ENCODE measurements at places on chromosomes 6 and 20. TPM values are rescaled to one million over a fixed set of nuclear protein-coding genes. Genes with fewer than 3 reads are reported as not detected.

The TMEM217 gene
- 1.4 TPM for polyA plus RNA-seq

The HDGFL1 gene
- not detected for polyA plus RNA-seq

The ZNF334 gene
- polyA plus RNA-seq: 23.3 TPM

The ENPP5 gene
- 17.3 TPM for polyA plus RNA-seq

The SNAP25 gene
- polyA plus RNA-seq: 9.6 TPM

The MOXD1 gene
- 332 TPM for polyA plus RNA-seq

The GPX5 gene
- polyA plus RNA-seq: not detected

The ELOVL4 gene
- polyA plus RNA-seq: 4.5 TPM

The GSTA1 gene
- 10.9 TPM for polyA plus RNA-seq

The SRSF3 gene
- 623 TPM for polyA plus RNA-seq

The CST7 gene
- 0.70 TPM for polyA plus RNA-seq

The SHLD1 gene
- 8.5 TPM for polyA plus RNA-seq

The ASIP gene
- polyA plus RNA-seq: 0.22 TPM

The TMC2 gene
- polyA plus RNA-seq: 0.14 TPM

The RHAG gene
- 1.0 TPM for polyA plus RNA-seq

The TOMM6 gene
- 259 TPM for polyA plus RNA-seq

GRCh38 chr20:32168184-32168910, 39.2 kb downstream of the PLAGL2 start:
- no peak for DNase-seq

DNA sequence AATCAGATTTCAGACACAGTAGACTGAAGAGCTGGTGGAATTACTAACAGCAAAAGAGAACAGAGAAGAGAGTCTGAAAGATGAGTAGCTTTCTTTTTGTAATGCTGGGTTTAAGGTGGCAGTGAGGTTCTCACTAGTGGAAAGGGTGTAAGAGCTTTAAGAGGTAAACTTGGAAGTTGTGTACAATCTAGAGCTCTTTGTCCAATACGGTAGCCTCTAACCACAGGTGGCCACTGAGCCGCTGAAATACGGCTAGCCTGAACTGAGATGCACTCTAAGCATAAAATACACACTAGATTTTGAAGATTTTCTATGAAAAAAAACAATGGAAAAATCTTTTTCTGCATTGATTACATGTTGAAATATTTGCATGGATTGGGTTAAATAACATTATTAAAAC, 4.0 kb downstream of the ELOVL2 start:
- no peak for DNase-seq

GRCh38 chr6:167291623-167292300, 647 bp downstream of the UNC93A start:
- DNase-seq: no peak

- no peak for DNase-seq
Measured at GRCh38 chr6:135540207-135540840, 42.8 kb upstream of the AHI1 start.

GRCh38 chr6:170185175-170185978, 105.5 kb downstream of the DLL1 start:
- DNase-seq: no peak

- DNase-seq: no peak
Measured at GRCh38 chr6:93418033-93418407, 1.3 kb downstream of the EPHA7 start.

DNA sequence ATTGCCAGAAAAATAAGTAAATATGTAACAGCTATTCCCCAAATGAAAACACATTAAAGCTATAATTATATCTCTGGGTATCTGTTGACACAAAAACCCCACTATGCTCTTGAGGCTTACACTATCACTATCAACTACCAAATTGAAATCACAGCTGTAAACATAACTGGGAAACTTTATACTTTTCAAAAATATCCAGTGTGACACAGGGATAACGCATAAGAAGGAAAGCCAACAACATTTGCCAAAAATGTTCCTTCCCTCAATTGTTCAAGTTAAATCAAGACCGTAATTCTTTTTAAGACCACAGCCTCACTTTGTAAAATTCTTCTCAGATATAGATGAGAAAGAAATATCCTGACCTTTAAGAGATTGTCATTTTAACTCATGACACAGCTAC, 3.1 kb downstream of the ZHX3 start:
- DNase-seq: no peak

DNA sequence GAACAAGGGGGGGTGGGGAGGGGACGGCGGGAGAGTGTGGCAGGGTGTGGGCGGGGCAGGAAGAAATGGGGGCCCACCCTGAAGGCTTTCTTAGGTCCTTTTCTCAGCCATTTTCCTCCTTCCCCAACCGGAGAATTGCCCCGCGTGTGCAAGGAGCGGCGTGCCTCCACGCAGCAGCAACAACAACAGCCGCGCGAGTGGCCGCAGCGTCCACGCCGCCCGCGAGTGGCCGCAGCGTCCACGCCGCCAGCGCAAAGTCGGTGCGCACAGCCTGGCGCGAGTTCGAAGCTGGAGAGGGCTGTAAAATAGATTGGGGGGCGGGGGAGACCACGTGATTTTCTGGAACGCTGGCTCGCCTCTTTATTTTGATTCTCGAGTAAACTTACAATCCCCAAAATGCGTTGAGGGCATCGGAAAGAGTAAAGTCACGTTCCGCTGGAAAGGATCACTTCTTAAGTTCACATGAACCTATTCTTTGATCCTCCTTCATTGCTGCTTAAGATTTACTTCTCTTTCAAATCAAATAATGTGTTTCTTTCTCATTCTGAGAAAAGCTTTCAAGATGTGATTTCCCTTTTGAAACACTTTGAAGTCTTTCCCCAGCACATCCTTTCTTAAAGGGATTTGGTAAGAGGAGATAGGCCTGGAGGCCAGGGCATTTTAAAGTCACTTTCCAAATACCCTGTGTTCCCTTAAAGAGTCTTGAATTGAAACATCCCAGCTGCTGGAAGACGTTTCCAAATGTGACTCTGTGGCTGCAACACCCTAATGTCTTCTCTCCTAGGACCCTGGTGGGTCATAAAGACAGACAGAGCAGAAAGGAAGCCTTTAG, 66.7 kb upstream of the ZNF217 start:
- DNase-seq: no peak

- DNase-seq: no peak
Measured at GRCh38 chr6:90271831-90272230, 24.8 kb downstream of the BACH2 start.

- no peak for DNase-seq
Measured at GRCh38 chr6:105510746-105511145, 107.9 kb upstream of the PREP start.

GRCh38 chr6:152458648-152459644, 178.2 kb downstream of the SYNE1 start:
- no peak for DNase-seq

- DNase-seq: no peak
Measured at GRCh38 chr20:45223136-45223535, 2.0 kb downstream of the SEMG2 start.

DNA sequence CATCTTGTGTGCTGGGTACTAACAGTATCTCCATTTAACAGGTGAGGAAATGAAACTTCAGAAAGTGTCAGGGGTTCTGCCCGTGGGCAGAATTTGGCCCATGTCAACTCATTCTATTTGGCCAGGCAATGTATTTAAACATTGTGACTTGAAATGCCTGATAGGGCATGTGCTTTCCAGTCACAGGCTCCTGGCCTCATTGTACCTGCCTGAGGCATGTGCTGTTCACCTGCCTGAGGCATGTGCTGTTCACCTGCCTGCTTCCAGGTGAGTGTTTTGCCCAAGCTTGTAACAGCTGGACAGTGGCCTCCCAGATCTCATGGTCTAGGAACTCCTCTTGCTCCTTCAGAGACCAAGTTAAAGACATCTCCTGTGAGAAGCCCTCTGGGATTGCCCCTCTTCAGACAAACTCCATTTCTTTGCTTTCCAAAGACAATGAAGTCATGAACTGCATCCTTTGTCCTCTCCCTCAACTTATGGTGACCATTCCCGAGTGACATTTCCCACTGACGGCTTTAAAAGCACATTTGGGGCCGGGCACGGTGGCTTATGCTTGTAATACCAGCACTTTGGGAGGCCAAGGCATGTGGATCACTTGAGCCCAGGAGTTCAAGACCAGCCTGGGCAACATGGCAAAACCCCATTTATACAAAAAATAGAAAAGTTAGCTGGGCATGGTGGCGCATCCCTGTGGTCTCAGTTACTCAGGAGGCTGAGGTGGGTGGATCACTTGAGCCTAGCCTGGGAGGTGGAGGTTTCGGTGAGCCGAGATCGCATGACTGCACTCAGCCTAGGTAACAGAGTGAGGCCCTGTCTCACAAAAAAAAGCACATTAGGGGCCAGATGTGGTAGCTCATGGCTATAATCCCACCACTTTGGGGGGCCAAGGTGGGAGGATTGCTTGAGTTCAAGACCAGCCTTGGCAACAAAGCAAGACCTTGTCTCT, 48.7 kb downstream of the BCAS4 start:
- no peak for DNase-seq

- peak; percentile 57 for DNase-seq
Measured at GRCh38 chr20:59342023-59342957, 41.9 kb downstream of the EDN3 start.

DNA sequence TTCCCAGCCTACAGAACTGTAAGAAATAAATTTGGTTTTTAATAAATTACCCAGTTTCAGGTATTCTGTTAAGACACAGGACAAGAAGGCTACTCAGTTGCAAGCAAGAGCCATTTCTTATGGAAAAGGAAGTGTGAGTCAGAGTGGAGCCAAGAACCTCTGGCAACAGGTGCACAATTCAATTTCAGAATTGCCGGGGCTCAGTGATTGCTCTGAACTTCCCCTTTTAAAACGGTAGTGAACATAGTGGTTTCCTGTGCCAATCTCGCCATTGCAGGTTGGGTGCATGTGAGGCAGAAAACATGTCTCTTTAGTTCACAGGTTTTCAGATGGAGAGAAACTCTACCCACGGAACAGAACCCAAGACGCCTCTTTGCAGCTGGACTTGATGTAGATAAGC, 16.4 kb downstream of the PIGT start:
- DNase-seq: no peak

DNA sequence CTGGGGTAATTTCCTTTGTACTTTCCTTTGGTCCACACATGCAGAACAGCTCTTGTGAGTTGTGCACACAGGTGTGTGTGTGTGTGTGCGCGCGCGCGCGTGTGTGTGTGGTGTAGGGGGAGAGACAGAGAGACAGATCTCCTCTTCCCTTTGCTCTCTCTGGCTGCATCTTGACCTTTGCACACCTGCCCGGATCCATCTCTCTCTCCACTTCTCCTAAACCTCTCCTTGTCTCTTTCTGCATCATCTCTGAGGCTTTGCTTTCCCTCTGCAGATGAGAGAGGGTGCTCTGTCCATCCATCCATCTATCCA, 67.0 kb downstream of the SRC start:
- no peak for DNase-seq

- peak; percentile 60 for DNase-seq
Measured at GRCh38 chr6:31396422-31397152, 6.8 kb upstream of the MICA start.

- no peak for DNase-seq
Measured at GRCh38 chr6:123306334-123306733, 310.3 kb downstream of the CLVS2 start.

DNA sequence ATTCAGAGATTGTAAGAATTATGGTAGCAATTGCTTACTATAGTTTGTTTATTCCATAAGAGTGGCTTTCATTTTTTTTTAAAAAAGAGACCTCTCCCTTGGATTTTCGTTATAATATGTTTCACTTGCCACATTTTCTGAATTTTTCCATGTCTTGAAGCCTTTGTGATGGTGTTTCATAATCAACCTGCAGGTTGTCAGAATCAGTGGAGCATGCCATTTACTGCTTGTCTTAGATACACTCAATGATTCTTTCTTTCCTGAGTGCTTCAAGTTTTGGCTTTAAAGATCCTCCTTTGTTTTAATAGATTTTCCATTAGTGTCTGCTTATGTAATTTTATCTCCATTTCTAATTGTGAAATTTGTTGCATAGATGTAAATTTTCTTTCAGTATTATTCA, 31.2 kb downstream of the KCNQ5 start:
- DNase-seq: no peak

GRCh38 chr6:21529431-21529830, 64.1 kb upstream of the SOX4 start:
- DNase-seq: no peak

DNA sequence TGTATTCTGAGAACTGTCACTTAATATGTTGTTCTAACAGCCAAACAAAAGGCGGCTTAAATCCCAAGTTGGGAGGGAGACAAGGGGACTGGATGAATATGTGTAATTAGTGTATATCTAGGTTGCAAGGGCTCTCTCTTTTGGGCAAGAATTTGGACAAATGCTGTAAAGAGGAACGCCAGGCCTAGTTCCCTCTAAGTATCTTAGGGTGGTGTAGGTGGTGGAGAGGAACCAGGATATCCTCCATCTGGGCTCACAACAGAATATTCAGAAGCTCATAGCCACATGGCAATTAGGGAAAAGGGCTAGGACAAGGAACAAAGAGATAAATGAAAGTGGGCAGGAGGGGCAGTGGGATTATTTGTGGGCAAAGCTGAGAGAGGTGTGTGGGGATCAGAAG, 149.5 kb downstream of the LRFN2 start:
- DNase-seq: no peak

DNA sequence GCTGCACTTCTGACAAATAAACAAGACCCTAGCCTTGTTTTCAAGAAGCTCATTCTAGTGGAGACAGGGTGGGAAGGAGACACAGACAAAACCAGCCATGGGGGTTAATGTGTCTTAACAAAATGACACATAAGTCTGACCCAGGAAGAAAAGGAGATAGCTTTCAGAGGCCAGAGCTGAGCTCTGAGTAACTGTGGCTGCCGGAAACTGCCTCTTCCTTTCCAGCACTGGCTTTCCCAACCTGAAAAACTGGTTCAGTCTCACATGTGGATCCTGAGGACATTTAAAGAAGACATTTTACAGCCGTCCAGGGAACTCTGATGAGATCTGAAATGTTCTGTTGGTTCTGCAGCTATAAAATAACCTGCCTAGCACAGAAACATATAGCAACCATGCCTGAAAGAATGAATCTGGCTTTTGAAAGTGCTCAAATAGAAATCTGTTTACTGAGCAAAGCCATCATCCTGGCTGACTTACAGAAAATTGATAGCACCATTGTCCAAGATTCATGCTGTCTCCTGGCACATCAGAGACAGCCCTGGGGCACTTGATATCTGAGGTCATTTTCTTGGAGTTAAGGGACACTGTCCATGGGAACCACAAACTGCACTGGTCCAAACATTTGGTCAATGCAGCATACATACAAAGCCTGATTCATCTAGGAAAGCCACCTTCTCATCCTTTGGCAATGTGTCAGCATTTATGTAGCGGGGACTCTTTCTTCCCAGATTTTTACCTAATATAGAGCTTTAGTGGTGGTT, 83.2 kb upstream of the PAX1 start:
- DNase-seq: no peak

- DNase-seq: no peak
Measured at GRCh38 chr6:1679031-1679687, 69.4 kb downstream of the FOXC1 start.

DNA sequence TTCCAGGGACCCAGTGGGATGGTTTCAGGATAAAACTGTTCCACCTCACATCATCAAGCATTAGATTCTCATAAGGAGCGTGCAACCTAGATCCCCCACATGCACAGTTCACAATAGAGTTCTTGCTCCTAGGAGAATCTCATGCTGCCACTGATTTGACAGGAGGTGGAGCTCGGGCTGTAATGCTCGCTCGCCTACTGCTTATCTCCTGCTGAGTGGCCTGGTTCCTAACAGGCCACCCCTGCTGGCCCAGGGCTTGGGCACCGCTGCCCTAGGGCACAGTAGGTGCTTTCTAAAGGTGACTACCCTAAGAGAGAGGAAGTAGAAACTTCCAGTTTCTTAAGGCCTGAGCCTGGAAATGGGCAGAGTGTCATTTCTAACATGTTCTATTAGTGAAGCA, 656.9 kb downstream of the PRKN start:
- DNase-seq: no peak

- DNase-seq: no peak
Measured at GRCh38 chr20:35510951-35511735, 18.3 kb downstream of the C20orf173 start.

- no peak for DNase-seq
Measured at GRCh38 chr6:92714346-92714745, 705.0 kb downstream of the EPHA7 start.
